ENCODE measurements at places on chromosomes 13 and 19. TPM values are rescaled to one million over a fixed set of nuclear protein-coding genes. Genes with fewer than 3 reads are reported as not detected.

Gene ZNF419
- 12.5 TPM for total RNA-seq

Gene CYP4F11
- not detected for total RNA-seq

Gene KLK15
- not detected for total RNA-seq

DNA sequence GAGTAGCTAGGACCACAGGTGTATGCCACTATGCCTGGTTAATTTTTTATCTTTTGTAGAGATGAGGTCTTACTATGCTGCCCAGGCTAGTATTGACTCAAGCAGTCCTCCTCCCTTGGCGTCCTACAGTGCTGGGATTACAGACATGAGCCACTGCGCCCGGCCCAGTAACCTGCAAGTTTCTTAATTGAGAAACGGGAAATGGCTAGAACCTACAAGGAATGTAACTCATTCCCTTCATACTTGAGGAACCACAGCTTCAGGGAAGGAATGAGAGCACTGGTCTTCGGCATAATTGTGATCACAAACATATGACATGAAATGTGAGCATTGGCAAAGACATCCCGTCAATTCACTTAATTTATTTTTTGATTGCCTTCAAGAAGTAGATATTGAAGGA, 157.0 kb downstream of the KLF5 start:
- DNase-seq, result no peak

GRCh38 chr13:99465454-99465853, 35.8 kb upstream of the TM9SF2 start:
- DNase-seq, result no peak

DNA sequence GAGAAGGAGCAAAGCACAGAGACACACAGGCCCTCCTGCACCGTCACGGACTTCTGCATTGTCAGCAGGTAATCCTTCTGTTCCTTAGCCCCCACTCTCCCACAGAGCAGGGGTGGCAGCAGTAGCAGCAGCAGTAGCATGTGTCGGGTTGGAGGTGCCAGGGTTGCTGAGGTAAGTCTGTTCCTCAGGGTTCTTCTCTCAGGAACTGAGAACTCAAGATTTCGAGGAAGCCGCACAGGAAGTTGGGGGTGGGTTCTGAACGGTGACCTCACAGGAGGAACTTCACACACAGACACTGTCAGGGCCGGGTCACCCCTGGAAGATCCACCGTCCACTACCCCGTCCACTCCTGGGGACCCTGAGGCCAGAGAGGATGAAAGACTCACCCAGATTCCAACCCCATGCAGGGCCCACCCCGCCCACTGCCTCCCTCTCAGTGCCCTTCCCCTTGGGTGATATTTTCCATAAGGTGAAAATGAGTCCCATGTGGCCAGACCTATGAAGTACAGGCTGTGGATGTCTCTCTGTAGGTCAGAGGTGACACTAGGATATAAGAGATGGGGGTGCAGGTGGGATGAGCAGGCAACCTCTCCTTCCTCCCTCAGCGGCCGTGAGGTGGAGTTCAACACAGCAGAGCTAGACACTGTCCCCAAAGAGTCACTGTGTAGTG, at the start of gene SIGLEC12:
Gene SIGLEC12, minus strand, starts transcription at position 207 of the 670 bp plus-strand sequence. Its CDS starts 67 bp downstream, at position 140.
- no peak for DNase-seq

GRCh38 chr13:89865164-89866064, 1482.1 kb upstream of the MIR17HG start:
- no peak for DNase-seq

- DNase-seq, result no peak
Observed at GRCh38 chr19:33610588-33610987, 11.2 kb upstream of the CHST8 start.

DNA sequence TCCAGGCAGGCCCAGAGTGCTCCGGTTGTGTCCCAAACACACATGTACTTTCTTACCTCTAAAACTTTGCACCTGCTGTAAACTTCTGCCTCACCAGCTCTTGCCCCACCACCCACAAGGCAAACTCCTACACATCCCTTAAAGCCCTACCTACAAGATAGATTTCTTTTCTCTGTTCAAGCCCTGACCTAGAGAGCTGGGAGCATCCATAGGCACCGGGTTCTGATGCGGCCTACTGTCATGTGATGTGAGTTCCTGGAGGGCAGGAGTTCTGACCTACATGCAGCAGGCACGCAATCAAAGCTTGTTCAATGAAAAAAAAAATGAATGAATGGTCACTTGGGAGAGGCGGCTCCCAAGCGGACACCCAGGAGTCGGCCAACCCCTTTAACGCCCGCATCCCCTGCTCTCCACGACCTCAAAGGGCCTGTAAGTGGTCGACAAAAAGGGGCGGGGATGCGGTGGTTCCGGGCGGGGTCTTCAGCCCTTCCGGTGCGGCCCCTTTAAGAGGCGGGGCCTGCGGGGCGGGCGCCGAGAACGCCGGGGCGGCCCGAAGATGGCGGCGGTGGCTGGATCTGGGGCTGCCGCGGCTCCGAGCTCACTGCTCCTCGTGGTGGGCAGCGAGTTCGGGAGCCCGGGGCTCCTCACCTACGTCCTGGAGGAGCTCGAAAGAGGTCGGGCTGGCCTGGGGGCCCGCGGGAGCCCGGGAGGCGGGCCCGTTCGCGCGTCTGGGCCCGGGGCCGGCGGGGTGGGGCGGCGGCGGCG, at the start of gene MAP1S:
Gene MAP1S, plus strand, starts transcription at position 534 of the 765 bp plus-strand sequence. Its CDS starts 23 bp downstream, at position 557.
- DNase-seq, result peak; percentile 97

GRCh38 chr13:83162493-83162892, 719.8 kb downstream of the SLITRK1 start:
- no peak for DNase-seq

GRCh38 chr19:55472463-55472862, 4.0 kb upstream of the ZNF628 start:
- no peak for DNase-seq

All from H7 (cell line).